ENCODE measurements at places on chromosomes 16 and 17.

DNA sequence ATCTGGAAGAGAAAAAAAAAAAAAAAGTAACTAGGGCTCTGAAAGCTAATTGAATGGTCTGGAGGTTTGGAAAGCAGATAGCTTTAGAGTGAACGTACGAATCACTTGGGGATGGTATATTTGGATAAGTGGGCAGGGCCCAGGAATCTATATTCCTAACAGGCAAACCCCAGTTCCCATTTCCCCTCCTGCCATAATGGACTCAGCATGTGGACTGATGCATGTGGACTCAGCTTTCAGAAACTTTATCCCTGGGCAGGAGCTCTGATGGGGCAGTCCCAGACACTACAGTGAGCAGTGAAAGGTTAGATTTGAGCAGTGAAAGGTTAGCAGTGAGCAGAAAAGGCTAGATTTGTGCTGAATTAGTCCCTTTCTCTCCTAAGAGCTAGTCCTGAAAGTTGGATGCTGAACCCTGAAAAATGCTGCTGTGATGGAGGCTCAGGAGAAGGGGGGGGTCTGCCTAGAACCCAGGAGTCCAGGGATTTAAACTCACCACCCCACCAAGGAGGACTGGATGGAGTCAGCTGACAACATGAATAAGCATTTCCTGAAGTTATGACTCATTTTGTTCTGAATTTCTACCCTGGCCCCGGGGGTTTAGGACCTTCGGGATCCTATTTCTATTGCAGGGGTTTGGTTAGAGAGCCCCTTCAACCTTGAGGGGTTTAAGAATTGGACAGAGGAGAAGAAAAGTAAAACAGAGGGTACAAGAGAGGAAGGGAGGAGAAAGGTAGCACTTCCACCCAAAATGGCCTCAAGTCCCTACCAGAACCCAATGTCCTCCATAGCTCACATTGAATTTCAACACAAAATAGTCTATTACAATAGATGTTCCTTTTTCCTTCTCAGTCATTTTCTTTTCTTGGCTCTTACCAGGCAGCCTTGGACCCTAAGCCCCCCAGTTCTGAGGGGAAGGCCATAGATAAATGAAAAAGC lies 10.3 kb upstream of the FZD2 start:
- DNase-seq, result no peak

- no peak for DNase-seq
These were observed 804 bp downstream of the BORCS6 start for GRCh38 chr17:8189041-8189710.

DNA sequence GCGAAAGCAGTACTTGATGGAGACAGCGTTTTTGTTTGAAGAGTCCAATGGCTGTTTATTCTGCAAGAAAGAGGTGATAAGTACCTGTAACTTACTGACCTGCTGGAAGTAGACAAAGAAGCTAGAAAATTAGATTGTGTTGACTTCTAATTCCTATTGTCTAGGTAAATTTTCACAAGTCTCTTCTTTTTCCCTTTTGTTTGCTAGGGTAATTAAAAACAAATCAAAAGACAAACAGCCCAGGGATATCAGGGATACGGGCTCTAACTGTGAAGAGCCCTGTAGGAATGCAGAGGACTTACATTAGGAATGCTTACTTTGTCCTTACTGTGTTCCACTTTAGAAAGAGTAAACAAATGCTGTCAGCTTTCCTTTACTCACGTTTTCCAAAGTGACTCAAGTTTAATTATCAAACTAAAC lies 7.0 kb downstream of the PSME3IP1 start:
- DNase-seq, result no peak

DNA sequence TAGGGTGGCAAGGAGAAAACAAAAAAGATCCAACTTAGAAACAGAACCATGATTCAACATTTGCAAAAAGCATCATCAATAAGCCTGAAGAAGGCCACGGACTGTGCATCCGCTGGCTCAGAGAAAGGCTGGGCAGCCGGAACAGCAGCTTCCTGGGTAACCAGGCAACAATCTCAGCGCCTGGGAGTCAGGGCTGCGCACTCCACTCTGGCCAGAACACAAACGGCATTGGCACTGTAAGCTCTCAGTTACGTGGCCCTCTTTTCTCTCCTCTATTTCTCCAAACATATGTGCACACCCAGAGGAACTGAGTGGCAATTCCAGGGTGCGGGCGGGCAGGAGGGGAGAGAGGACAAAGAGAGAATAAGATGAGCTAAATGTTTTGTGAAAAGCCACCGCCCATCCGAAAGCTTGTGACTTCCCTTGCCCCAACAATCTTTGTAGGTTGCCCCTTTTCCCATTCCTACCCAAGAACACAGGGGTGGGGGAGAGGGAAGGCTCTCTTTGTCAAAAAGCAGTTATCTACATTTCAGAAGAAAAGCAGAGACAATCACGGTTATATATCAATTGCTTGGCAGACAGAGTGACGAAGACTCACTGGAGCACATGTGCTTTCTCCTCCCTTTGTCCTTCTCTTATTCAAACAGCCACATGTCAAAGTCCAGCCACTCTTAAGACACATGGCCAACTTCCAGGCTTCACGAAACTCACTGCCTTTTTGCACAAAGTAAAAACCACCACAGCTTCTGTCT lies 6.6 kb upstream of the GHDC start:
- DNase-seq, result no peak

GRCh38 chr17:47286198-47286914 lies 32.7 kb downstream of the ITGB3 start:
- no peak for DNase-seq
